ENCODE measurements at places on chromosomes 5 and 9.

DNA sequence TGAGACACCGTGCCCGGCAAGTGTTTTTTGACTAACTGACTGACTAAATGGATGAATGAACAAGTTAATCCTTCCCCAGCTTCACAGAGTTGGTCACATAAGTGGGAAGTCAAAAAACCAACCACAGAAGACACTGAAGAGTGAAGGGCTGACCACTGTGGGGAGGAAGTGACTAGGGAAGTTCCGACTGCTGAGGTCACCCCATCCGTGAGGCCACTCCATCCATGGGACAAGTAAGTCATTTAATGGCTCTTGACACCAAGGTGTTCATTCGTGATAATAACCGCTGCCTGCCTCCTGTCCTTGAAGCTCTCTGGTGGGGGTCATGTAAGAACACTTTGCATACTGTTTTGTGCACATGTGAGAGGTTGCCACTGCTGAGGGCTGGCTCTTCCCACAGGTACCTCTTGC, 22.2 kb upstream of the CXCL14 start:
- no peak for DNase-seq

DNA sequence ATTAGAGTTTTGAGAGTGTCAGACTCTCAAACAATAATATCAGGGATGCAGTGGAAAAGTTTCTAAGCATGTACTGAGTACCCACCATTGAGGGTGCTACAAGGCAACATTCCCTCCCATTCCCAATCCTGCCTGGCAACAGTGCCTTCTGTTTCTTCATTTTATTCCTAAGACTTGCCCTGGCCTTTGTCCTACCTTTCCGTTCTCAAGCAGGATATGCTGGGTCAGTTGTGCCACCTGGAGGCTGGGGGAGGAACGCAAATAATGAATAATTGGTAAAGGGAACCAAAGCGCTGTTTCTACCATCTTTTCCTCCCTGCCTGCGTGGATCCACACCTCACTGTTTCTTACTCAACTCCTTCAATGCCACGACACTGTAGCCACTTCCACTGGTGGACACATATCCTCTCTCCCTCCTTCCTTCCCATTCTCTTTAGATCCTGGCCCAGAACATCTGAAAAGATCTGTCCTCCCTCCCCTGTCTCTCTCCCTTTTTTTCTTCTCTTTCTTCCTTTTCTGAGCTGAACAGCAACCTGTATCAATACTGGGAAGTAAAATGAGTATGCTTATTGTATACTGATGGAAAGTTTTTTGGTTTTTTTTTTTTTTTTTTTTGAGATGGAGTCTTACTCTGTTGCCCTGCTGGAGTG, 149.5 kb downstream of the C9orf152 start:
- DNase-seq = no peak

DNA sequence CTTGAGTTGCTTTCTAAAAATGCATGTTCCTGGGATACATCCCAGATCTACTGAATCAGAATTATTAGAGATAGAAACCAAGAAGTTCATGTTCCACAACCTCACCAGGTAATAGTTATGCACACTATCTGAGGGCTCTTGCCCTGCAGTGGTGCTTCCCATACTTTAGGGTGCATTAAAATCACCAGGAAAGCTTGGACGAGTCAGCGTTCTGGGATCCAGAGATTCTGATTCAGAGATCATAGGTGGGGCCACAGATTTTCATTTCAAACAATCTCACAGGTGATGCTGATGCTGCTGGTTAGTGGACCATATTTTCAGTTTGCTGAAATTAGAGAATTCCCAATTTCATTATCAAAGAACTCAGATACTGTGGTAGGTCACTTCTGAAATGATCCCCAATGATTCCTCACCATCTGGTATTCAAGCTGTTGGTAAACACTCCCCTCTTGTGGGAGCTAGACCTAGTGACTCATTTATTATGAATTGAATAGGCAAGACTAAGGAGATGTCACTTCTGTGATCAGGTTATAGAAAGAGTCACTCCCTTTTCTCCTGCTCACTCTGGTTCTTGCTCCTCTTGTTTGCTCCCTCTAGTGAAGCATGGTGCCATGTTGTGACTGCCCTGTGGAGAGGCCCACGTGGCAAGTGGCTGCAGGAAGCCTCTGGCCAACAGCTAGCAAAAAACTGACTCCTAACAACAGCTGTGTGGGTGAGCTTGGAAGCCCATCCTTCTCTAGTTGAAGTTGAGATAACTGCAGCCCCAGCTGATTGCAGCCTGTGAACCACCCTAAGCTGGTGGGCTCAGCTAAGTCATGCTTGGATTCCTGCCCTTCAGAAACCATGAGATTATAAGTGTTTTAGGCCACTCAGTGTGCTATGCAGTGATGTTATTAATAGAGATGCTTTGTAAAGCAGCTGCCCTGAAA, 59.8 kb downstream of the SH3TC2 start:
- DNase-seq = no peak

DNA sequence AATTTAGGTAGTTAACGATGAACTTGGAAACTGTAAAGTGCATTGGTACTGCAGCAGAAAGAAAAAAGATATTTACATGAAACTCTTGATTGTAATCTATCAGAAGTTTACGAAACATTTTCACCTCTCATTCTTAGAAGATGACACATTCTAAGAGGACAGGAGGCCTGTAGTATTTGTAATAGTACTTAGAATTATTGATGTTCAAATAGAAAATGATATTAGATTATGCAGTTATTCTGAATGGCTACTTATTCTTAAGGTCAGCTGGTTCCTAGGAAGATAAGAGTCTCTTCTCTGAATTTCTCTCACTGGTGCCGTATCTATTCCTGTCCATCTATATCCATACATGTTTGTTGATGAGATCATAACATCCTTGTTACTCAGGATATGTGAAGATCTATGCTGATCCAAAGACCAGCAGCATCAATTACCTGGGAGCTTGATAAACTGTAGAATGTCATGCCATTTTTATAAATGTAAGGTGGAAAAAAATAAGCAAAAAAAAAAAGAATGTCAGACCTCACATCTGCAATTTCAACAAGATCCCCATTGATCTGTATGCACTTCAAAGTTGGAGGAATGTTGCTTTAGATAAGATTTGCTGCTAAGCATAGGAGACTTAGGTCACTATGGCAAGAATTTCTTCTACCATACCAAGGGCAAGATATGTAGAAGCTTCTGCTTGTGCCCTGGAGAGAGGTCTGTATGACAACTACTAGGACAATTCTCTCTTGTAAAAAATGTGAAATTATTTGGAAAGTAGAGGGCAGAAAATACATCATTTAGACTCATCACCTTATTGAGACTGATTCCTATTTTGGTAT, 42.4 kb upstream of the RICTOR start:
- no peak for DNase-seq
